Heart left ventricle (tissue), 16 donors: ENCODE measurements at places on chromosomes 3 and 15.

GRCh38 chr3:128780101-128780837 lies 54.3 kb downstream of the RAB7A start:
- H3K27me3 ChIP-seq = no peaks in the 10 kb centered on the region
- DNase-seq = no peak
- peaks cover 78% of the 10 kb centered on the region for H3K4me1 ChIP-seq
- H3K4me3 ChIP-seq = no peak overlapping the region
- peaks cover 4% of the 10 kb centered on the region for H3K36me3 ChIP-seq
- peak overlapping the region; percentile 83 for H3K27ac ChIP-seq

DNA sequence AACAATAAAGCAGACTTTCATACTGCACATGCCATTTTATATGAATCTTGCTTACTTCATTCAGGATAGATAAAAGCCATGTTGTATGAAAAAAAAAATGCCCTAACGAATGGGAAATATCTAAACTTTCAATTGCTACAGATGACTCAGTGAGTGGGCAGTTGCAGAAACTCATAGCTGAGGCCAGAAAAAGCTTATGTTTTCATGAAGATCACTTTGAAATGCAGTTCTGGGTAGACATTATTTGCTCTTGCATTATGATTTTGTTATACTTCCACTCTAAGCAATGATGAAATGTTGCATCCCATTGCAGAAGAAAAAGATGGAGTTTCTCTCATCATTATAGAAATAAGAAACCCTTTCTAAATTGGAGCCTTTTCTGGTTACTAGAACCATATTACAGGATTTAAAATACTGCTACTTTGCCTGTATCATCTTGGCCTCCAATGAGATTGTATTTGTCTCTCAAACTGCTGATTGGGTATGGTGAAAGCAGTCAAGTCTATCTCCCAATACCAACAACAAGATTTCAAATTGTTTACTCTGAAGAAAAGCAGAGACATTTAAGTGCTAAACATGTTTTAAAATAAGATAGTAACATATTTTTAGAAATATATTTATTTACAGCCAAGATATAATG lies 17.0 kb downstream of the PEAK1 start:
- H3K27ac ChIP-seq = no peak overlapping the region
- no peak for DNase-seq
- no peak overlapping the region for H3K4me3 ChIP-seq

- H3K27me3 ChIP-seq = no peaks in the 10 kb centered on the region
- DNase-seq = no peak
- H3K4me3 ChIP-seq = no peak overlapping the region
- H3K27ac ChIP-seq = peak overlapping the region; percentile 58
Measured at GRCh38 chr15:60399931-60400330, 2.1 kb upstream of the ANXA2 start.

GRCh38 chr15:73941044-73941443 lies 14.8 kb downstream of the LOXL1 start:
- H3K27ac ChIP-seq = no peak overlapping the region
- no peaks in the 10 kb centered on the region for H3K36me3 ChIP-seq
- peaks cover 25% of the 10 kb centered on the region for H3K4me1 ChIP-seq
- DNase-seq = no peak
- no peaks in the 10 kb centered on the region for H3K27me3 ChIP-seq

DNA sequence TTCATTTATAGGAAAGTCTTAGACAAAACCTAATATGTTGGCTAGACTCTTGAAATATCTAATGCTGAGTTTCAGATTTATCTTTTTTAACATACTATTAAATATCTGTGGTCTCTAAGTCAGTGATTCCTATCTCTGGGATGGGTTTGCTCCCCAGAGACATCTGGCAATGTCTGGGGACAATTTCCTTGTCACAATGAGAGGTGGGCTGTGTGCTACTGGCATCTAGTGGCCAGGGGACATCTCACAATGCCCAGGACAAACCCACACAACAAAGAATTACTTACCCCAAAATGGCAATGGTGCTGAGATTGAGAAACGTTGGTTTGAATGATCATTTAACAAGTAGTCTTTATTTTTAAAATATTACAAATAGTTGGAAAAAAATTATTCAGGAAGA lies 602.1 kb downstream of the MAGI1 start:
- H3K27me3 ChIP-seq = no peaks in the 10 kb centered on the region
- H3K27ac ChIP-seq = no peak overlapping the region
- no peak for DNase-seq
- H3K4me3 ChIP-seq = no peak overlapping the region
- H3K4me1 ChIP-seq = peaks cover 7% of the 10 kb centered on the region
- no peaks in the 10 kb centered on the region for H3K36me3 ChIP-seq

- no peaks in the 10 kb centered on the region for H3K4me1 ChIP-seq
- H3K27ac ChIP-seq = no peak overlapping the region
Measured at GRCh38 chr3:72188536-72188935, 403.6 kb upstream of the PROK2 start.

DNA sequence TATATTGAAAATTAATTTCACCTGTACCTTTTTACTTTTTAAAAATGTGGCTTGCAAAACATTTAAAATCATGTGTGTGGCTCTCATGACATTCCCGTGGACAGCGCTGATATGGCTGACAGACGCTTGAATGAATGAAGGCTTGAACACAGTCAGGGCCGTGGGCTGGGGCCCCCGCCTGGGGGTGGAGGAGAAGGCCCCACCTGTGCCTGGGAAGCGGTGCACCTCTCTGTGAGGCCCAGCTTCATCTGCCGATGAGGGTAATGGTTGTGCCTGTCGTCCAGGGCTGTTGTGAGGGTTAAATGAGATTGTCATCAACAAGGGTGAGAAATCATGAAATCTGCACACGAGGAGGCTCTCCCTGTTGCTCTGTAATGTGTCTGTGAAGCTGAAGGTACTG lies 85.9 kb upstream of the PRR23E start:
- no peak overlapping the region for H3K27ac ChIP-seq
- no peaks in the 10 kb centered on the region for H3K27me3 ChIP-seq
- H3K4me1 ChIP-seq = no peaks in the 10 kb centered on the region
- no peak overlapping the region for H3K4me3 ChIP-seq

DNA sequence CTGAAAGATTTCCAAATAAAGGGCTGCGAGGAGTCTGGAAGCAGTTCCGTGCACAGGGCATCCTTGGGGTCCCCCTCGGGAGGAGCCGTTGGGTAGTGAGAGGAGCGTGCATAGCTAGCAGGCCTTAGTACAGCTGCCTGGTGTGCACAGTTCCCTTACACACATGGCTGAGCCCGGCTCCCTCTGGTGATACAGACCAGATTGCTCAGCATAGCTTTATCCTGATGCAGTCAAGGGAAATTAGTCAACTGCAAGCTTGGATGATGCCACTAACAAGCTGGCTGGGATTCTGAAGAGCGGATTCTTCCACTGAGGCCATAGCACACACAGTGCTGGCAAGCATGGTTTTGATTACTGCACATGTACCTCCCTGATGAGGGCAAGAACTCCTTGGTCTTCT lies 349.4 kb downstream of the LRTM1 start:
- H3K36me3 ChIP-seq = no peaks in the 10 kb centered on the region
- H3K4me3 ChIP-seq = no peak overlapping the region
- H3K27ac ChIP-seq = no peak overlapping the region
- DNase-seq = no peak
- H3K27me3 ChIP-seq = no peaks in the 10 kb centered on the region
- no peaks in the 10 kb centered on the region for H3K4me1 ChIP-seq

DNA sequence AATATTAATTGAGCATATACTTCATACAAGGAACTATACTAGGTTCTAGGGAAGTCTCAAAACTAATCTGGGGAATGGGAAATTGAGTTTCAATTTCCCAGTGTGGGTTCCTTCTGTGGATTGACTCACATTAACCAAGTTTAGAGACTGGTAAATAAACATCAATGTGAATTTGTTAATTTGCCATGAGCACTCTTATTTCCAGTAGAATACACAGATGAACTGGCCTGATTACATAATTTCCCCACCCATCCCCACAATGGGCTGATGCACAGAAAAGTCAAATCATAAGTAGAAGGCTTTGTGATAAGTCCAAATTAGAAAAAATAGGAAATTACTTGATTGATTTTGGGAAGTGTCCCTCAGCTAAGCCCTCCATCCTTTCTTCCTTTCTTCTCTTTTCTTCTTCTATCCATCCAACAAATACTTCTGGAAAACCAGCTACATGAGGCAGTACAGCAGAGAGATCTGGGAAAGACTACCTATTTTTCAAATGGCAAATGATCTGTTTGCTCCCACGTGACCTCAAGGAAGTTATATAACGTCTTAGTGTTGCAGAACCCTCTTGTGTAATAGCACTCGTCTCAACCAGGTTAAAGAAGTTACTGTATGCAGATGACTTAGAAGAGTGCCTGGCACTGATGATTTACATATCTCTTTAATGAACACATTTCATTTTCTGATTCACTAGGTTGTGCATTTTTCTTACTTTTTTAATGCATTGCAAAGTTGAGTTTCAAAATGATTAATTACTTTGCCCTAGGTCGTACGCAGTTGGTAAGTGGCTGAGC lies 312.3 kb downstream of the SV2B start:
- no peak overlapping the region for H3K27ac ChIP-seq
- no peaks in the 10 kb centered on the region for H3K36me3 ChIP-seq
- no peak for DNase-seq
- H3K4me1 ChIP-seq = peaks cover 28% of the 10 kb centered on the region
- no peaks in the 10 kb centered on the region for H3K27me3 ChIP-seq
- no peak overlapping the region for H3K4me3 ChIP-seq

DNA sequence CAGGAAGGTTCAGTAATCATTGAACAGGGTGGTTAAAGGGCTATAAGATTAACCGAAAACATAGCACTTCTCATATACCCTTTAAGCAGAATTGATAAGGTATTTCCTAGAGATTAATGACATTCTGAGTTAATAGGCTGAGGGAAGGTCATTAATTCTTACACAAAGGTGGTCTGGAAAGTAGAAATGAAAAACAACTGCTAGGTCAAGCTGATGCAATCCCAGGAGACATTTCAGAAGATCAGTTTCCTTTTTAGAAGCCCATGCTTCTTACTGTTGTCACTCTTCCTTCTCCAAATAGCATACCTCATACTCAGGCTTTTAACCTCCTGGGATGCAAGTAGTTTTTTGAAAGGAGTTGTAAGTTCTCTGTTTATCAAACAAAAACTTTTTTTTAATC lies 8.8 kb downstream of the FILIP1L start:
- no peak for DNase-seq
- H3K4me1 ChIP-seq = peaks cover 29% of the 10 kb centered on the region
- no peaks in the 10 kb centered on the region for H3K36me3 ChIP-seq
- H3K27me3 ChIP-seq = no peaks in the 10 kb centered on the region

DNA sequence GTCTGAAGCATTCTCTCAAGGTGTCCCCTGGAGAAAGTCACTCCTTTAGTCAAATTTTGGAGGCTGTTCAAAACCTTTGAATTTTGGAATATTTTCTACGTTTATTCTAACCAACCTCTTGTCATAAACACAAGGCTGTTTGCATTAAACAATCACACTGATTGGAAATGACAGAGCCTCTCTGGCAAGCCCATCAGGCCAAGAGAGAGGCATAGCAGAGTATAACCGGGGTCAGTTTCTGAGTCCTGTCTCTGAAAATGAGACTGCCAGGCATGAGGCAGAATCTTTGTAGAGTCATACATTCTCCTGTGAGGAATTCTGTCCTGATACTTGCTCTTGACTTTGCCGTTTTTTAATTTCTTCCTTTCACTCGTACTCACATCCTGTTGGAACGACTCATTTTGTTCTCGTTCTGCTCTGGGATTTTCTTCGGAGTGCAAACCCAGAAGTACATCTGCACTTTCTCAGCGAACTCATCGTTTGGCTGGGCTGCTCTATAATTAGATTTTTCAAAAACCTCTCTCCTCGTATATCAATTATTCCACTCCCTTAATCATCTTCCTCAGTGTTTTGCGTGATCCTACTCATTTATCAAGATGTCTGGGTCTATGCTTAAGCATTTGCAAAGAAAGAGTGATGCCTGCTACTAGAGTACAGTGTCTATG lies 114.2 kb downstream of the AGBL1 start:
- H3K27me3 ChIP-seq = no peaks in the 10 kb centered on the region
- H3K4me1 ChIP-seq = no peaks in the 10 kb centered on the region
- H3K4me3 ChIP-seq = no peak overlapping the region
- DNase-seq = no peak

DNA sequence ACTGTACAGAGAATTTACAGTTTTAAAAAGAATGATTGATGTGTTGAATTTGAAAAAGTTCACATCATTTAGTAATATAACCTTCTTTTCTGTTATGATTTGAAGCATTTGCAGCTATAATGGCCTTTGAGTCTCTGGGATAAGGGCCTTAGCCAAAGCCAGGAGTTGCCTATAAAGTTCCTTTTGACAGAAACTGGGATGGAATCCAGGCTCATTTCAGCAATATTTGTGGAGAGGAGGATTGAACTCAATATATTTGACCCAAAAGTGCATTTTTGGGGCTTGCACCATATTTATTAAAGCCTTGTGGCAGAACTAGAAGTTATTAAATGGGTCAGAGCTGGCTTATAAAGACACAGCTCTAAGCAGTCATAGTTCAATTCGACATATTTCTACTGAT lies 348.7 kb upstream of the EPHA3 start:
- H3K27ac ChIP-seq = no peak overlapping the region
- no peaks in the 10 kb centered on the region for H3K27me3 ChIP-seq
- no peak overlapping the region for H3K4me3 ChIP-seq
- DNase-seq = no peak
- no peaks in the 10 kb centered on the region for H3K4me1 ChIP-seq

DNA sequence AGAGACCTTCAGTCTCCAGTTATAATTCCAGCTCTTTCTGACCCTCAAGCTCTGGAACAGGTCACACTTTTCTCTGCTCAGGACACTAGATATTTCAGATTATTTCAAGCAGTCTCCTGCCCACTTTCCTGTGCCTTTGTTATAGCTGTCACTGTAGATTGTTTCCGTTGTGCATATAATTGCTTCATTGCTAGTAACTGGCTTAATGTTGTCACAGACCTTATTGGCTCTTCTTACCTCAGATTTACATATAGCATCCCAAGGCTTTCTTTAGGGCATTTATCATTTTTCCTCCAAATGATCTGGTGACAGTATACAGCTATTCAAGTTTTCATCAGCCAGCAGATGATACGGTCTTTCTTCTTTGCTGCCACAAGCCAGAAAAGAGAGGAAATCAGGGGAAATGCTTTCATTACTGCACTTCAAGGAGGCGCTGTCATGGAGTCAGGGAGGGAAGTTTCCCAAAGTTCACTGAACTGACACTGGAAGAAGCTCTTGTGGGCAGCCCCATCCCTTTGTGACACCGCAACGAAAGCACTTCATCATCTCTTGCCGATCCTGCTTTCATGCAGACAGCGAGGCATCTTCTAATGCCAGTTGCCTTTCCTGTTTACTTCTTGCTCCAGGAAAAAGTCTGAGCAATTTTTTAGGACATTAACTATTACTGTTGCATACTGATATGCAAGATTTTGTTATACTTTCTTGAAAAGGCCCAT lies 181.9 kb downstream of the CDIN1 start:
- peaks cover 27% of the 10 kb centered on the region for H3K36me3 ChIP-seq
- no peaks in the 10 kb centered on the region for H3K4me1 ChIP-seq
- no peak for DNase-seq
- H3K4me3 ChIP-seq = no peak overlapping the region

GRCh38 chr3:112693186-112693585 lies 52.2 kb upstream of the CCDC80 start:
- no peaks in the 10 kb centered on the region for H3K36me3 ChIP-seq
- H3K4me3 ChIP-seq = no peak overlapping the region
- H3K27me3 ChIP-seq = no peaks in the 10 kb centered on the region
- no peak for DNase-seq
- no peaks in the 10 kb centered on the region for H3K4me1 ChIP-seq
